GM12878 (cell line): ENCODE measurements at places on chromosomes 3 and 15.

GRCh38 chr3:31462050-31462569 is 70.6 kb upstream of the STT3B start:
- DNase-seq = peak; percentile 64

- DNase-seq = no peak
Observed at GRCh38 chr3:169457807-169458697, 205.5 kb downstream of the MECOM start.

GRCh38 chr3:53936347-53936746 is 44.7 kb upstream of the SELENOK start:
- DNase-seq = no peak

DNA sequence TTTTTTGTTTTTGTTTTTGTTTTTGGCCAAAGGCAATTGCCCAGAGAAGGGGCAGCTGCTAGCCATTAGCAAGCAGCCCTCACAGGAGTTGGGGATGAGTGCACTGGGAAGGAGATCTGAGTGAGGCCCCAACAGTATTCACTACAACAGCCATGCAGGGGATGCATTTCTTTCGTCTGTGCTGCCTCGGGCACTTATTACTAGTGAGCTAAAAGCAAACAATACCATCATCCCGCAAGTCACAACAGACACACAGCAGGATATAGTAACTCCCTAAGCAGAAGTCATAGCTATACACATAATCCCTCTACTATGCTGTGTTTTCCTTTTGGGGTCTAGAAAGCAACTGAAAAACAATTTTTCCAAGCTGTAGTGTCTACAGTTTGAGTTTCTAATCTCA is 27.2 kb downstream of the CRTAP start:
- no peak for DNase-seq

DNA sequence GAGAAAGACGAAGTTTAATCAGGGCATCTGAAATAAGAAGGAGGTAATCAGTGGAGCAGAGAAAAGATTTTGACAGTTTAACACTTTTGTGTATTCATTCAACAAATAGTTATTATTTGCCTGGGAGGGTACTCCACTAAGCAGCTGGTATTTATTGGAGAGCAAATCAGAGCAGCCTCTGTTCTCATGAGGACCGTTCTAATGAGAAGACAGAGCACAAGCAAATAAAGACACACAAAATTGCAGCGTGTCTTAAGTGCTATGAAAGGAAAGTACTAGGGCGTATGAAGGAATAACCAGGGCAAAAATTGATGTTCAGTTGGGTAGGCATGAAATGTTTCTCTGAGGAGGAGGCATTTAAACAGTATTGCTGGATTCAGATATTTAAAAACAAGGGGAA is 302.9 kb upstream of the RARB start:
- no peak for DNase-seq

GRCh38 chr15:28013480-28013879 is 85.6 kb downstream of the OCA2 start:
- DNase-seq = no peak

DNA sequence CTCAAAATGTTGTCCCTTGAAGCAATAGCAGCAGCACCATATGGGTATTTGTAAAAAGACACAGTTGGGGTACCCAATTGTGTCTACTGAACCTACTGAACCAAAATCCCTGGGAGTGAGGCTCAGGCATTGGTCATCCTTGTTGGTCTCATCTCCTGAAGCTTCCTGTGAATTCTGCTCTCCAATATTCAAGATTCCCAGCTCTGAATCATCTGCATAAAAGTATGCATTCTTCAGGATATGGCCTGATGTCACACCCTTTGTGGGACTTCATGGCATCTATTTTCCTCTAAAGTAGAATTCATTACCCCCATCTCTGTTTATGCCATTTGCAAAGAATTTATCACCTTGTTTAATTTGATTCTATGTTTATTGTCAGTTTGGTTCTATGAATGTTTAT is 13.3 kb upstream of the PTX3 start:
- no peak for DNase-seq

- DNase-seq = no peak
Observed at GRCh38 chr3:58681863-58682262, 15.3 kb upstream of the FAM3D start.

- DNase-seq = no peak
Observed at GRCh38 chr3:13879102-13879945, 547 bp downstream of the WNT7A start.

GRCh38 chr15:83099290-83099689 is 8.2 kb upstream of the TM6SF1 start:
- DNase-seq = no peak

- no peak for DNase-seq
Observed at GRCh38 chr15:47429376-47429775, 287.9 kb upstream of the SEMA6D start.

DNA sequence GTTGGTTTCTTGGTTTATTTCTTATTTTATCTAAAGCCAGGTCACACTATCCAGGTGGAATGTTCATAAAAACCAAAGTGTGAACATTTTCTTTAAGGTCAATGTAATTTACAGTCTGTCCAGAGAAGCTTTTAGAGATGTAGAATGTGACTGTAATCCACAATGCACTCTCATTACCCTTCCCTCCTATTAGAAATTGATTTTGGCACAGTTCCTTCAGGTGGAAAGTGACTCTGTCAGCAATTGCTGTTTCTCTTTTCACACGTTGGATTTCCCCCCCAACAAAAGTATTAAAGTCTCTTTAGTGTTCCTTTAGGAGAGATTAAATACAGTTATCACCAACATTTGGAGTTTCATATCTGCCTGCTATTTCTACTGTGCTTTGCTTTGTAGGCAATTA is 31.6 kb upstream of the COPB2 start:
- DNase-seq = no peak

- no peak for DNase-seq
Observed at GRCh38 chr3:142724682-142725356, 985 bp downstream of the TRPC1 start.

- no peak for DNase-seq
Observed at GRCh38 chr3:111568911-111569310, 26.2 kb downstream of the ZBED2 start.

- DNase-seq = no peak
Observed at GRCh38 chr3:59266551-59266950, 216.7 kb upstream of the CFAP20DC start.

- DNase-seq = no peak
Observed at GRCh38 chr15:37880009-37880834, 54.2 kb upstream of the TMCO5A start.

GRCh38 chr3:28936154-28936553 is 344.7 kb upstream of the RBMS3 start:
- no peak for DNase-seq

DNA sequence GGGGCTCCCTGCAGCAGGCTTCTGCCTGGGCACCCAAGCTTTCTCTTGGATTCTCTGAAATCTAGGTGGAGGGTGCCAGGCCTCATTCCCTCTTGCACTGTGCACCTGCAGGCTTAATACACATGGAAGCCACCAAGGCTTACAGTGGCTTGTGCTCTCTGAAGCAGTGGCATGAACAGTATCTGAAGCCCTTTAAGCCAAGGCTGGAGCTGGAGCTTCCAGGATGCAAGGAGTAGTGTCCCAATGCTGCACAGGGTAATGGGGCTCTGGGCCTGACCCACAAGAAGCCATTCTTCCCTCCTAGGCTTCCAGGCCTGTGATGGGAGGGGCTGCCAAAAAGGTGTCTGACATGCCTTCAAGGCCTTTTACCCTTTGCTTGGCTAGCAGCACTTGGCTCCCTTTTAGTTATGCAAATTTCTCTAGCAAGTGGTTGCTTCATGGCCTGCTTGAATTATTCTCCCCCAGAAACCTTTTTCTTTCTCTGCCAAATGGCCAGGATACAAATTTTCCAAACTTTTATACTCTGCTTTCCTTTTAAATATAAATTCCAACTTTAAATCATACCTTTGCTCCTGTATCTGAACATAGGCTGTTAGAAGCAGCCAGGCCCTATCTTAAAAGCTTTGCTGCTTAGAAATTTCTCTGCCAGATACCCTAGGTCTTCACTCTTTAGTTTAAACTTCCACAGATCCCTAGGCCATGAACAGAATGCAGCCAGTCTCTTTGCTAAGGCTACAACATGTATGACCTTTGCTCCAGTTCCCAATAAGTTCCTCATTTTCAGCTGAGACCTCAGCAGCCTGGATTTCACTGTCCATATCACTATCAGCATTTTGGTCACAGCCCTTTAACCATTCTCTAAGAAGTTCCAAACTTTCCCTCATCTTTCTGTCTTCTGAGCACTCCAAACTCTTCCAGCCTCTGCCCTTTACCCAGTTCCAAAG is 201.1 kb upstream of the LRRFIP2 start:
- DNase-seq = no peak

DNA sequence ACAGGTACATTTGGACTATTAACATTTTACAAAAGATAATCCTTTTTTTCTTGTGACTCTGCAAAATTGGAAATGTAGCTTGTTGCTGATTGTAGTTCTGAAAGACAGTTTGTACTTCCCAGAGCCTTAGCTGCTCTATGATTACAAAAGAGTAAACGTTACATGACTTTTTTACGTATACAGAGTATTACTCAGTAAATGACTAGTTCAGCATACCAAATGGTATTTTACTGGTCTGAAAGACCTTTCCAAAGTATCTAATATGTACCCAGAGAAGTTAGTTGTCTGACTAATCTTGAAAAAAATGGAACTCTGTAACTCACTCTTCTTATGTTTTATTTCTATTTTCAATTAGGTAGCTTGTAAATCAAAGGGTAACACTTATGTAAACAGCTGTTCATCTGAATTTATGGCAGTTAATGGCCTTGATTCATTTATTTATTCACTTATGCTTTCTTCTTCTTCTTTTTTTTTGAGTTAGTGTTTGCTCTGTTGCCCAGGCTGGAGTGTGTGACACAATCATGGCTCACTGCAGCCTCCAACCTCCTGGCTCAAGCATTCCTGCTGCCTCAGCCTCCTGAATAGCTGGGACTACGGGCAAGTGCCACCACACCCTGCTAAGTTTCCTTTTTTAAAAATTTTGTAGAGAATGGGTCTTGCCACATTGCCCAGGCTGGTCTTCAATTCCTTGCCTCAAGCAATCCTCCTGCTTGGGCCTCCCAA is 151.7 kb downstream of the C3orf38 start:
- DNase-seq = no peak

- no peak for DNase-seq
Observed at GRCh38 chr3:137204409-137204808, 246.6 kb downstream of the IL20RB start.

- DNase-seq = no peak
Observed at GRCh38 chr3:194305356-194306108, 45.6 kb downstream of the CPN2 start.

DNA sequence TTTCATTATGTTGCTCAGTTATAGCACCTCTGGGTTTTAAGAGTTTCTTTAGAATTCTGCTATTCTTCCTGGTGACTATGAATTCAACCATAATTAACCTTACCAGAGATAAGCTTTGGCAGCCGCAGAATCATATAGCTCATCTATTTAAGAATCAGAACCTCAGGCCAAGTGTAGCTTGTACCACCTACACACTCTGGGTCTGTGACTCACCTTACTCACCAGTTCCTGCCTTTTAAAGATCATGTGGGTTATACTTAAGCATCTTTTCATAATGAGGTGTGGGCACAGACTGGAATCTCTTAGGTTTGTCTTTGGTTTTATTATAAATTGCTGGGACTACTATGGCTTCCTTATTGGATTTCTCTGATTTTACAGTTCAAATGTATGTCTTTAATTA is 21.9 kb downstream of the CDV3 start:
- no peak for DNase-seq

DNA sequence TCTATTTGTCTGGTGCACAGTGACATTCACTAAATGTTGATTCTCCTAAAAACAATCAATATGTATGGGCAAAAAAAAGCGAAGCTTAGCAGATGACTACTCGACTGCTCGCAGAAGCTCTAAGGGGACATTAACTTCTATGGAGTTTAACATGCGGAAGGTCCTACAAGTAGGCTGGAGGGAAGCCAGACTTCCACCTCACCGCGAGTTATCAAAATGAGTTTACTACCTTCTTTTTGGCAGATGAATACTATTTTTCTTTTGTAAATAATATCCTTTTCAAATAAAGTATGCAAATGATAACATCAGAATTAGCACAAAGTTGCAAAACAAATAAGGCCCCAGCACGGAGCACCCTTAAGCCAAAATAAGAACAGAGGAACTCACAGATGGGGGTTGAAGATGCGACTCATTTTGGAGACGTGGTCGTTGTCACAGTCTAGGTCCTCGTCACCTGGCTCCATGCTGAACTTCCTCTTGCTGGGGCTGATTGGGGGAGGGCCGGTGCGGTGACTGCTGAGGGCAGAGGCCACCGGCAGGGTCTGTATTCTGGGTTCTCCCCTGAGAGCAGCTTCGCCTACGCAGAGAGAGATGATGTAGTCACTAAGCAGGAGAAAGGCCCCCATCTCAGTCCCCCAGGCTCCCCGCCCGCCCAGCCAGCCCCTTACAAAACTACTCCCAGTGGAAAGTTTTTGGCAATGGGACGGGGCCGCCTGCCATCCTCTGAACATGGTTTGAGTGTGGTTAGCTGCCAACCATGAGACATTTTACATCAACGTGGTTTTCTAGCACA is 42.1 kb downstream of the VGLL4 start:
- DNase-seq = peak; percentile 47

DNA sequence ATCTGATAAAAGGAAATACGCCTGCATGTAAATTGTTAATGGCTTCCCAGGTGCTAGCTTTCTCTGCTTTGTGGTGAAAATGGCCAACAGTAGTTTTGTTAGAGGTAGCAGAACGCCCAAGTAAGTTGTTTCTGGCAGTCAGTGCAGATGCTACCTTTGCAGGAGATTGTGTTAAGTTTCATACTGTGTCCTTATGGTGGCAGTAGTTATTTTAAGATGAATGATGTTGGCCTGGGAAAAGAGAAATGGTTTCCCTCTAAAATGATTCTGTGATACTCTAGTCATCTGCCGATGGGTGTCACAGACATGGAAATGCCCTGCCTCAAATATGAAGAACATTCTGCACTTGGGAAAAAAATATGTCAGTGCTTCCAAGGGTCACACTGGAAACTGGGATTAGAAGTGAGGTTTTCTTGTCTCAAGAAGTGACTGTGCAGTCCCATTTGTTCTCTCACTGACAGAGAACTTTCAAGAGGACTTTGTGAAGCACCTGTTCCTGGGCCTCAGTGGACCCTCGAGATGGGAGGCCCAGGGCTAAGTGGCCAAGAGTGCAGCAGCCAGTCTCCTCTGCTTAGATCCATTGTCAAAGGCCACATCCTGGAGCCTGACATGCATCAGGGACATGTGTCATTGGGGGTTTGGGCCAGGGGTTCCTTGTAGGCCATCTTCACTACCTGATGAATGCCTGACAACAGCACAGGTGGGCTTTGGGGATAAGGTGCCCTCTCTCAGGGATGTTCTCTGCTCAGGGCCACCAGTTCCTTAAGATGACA is 393.3 kb downstream of the CACNA2D3 start:
- DNase-seq = no peak
